ENCODE measurements at places on chromosomes 11 and 22.

DNA sequence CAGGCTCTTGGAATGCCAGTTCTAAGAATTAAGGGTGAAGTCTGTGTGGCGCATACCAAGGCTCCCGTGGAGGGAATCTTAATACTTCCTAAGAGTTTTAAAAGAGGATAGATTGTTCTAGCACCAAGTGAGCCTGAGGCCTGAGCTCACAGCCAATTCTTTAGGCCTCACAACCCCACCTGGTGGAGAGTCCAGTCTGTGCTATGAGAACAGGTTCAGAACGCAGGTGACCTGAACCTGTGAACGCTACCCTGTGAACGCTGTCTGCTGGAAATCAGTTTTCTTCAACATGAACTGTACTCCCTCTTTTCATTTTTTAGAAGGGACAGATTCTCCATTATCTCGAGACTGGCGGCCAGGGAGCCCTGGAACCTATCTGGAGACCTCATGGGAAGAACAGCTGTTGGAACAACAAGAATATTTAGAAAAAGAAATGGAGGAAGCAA, 43.2 kb upstream of the DLAT start:
- no peak for DNase-seq

- no peak for DNase-seq
Measured at GRCh38 chr11:103668859-103669258, 367.6 kb upstream of the DDI1 start.

DNA sequence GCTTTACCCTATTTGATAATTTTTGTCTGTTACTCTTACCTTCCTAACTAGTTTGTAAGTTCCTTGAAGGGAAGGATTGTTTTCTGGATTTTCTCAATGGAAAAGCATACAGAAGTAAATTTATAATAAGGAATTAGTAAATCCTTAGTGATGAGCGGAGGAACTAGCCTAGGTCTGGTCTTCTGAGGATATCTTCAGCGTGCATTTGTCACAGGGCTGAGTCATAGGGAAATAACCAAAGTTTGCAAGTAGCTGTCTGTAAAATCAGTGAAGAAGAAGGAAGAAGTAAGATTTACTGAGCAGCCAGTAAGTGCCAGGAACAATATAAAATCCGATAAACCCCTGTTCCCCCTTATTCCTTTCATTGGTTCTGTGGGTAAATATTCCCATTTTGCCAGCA, 162.7 kb upstream of the SORL1-AS1 start:
- DNase-seq: no peak

DNA sequence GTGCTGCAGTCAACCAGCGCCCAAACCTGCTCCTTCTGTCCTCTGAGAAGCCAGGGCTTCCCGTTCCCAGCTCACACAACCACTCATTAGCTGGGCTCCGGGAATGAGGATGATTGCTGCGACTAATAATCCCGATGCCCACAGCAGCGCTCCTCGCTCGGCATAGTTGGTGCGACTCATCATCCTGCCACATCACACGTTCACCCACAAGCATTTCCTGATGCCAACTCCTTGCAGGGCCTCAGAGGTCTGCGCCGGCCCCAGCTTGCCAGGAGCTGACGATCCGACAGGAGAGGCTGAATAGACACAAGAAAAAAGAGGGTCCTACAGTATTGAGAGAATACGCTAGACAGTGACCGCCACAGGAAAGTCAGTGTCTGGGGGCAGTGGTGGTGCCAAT, 10.6 kb upstream of the CSNK1E start:
- DNase-seq: no peak

GRCh38 chr22:31241200-31241599, 29.1 kb downstream of the LIMK2 start:
- DNase-seq: no peak

- no peak for DNase-seq
Measured at GRCh38 chr11:28654191-28654590, 546.0 kb downstream of the METTL15 start.

DNA sequence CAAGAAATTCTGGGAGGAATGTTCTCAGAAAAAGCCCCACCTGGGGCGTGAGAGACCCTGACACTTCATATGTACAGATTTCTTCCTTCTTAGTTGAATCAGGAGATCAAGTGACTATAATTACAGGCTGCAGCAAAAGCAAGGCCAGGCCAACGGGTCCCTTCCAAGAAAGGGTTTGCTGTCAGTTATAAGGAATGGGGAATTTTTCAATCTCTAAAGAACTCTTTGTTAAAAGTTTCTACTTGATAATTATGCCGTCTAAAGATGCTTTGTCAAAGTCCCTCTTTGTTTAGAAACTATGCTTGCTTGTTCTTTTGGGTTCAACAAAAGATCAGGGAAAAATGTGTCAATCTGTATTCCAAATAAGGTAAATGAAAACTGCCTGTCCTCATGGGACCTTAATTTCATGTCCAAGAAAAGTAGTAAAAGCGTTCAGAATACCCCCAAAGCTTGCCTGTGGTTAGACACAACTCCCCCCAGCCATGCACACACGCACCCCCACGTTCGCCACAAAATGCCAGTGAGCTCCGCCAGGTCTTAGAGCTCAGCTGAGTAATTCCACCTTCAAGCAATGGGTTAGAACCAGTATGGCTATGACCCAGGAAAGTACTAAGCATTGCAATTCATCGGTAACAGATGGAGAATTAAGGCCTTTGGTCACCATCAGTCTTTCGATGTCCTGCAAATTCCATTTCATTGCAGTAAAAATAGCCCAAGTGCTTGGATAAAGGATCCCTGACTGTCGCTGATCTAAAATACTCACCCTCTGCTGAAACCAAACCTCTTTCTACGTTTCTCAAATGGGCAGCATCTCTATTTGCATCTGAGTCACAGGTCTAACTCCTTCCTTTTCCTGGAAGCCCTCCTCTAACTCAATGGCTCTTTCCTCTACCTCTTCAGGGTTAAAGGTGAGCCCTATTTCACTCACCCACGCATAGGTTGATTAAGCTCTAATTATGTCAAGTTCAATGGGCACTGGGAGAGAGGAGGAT, 419.2 kb upstream of the SYN3 start:
- DNase-seq: no peak

DNA sequence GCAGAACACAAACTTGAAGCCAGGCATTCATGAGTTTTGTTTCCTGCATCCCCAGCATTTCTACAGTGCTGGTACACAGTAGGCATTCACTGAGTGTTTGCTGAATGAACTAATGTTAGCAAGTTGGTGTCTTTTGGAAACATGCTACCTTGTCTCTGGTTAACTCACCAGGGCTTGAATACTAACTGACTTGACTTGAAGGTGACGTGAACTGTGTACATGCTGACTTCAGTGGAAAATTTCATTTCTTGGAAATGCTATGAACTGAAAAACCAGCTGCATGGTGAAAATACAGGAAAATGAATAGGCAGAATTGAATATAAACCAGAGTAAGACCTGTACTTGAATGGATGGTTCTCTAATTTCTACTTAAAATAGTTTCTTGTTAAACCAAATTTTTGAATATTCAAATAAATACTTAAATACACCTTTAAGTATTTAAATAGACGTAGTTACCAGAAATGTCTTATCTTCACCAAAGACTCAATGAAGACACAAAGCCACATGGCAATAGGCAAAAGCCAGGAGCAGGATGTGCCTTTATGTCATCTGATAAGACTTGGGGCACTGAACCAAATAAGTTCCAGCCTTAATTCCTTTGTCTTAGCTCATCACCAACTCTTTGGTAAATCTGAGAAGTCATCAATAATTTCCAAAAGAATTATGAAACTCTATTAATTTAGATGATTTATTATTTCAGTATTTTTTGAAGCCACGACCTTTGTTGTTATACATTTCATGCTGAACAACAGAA, 39.7 kb upstream of the POU2AF2 start:
- no peak for DNase-seq

GRCh38 chr11:1326435-1327063, 17.1 kb upstream of the TOLLIP start:
- no peak for DNase-seq

DNA sequence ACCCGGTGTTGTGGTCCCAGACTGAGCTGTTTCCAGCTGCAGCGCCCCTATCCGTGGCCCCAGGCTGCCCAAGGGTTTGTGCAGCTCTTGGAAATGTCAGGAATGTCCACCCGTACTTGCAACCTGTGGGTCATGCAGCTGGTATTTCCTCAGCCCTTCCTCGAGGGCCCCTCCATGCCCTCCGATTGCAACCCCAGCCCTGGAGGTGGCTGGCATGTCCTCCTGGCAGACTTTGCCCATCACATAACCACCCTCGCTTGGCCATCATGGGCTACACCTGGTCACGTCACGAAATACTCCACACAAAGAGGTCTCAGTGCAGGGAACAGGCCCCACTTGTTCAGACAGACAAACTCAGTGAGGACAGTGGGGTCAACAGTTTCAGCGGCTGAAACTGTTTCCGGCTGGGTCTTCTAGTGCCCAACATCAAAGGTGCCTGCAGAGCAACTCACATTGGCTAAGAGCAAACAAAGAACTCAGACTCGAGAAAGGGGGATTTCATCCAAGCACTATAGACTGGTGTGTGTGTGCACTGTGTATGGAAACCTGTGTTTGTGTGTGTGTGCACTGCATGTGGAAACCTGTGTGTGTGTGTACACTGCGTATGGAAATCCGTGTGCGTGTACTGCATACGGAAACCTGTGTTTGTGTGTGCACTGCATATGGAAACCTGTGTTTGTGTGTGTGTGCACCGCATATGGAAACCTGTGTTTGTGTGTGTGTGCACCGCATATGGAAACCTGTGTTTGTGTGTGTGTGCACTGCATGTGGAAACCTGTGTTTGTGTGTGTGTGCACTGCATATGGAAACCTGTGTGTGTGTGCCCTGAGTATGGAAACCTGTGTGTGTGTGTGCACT, 72.8 kb upstream of the CCND1 start:
- DNase-seq: no peak

GRCh38 chr11:111378861-111379601, at the start of gene POU2AF1:
Gene POU2AF1, minus strand, starts transcription at chr11:111379275. Its CDS starts 98 bp downstream, at chr11:111379177.
- no peak for DNase-seq

- no peak for DNase-seq
Measured at GRCh38 chr11:85791409-85791990, 19.4 kb downstream of the SYTL2 start.

GRCh38 chr11:121769191-121769590, 316.4 kb upstream of the SORL1-AS1 start:
- no peak for DNase-seq

DNA sequence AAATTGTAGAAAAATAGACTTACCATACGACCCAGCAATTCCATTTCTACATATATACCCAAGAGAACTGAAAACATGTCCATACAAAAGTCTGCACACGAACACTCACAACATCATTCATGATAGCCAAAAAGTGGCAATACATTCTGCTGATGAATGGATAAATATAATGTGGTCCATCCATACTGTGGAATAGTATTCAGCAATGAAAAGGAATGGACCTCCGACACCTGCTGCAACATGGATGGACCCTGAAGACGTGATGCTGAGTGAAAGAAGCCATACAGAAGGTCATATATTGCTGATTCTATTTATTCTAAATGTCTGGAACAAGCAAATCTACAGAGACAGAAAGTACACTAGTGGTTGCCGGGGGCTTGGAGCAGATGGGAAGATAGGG, 19.2 kb downstream of the CPT1A start:
- DNase-seq: no peak

- no peak for DNase-seq
Measured at GRCh38 chr22:38744981-38745380, 10.8 kb downstream of the SUN2 start.

- no peak for DNase-seq
Measured at GRCh38 chr11:110425751-110426545, 3.8 kb upstream of the FDX1 start.

DNA sequence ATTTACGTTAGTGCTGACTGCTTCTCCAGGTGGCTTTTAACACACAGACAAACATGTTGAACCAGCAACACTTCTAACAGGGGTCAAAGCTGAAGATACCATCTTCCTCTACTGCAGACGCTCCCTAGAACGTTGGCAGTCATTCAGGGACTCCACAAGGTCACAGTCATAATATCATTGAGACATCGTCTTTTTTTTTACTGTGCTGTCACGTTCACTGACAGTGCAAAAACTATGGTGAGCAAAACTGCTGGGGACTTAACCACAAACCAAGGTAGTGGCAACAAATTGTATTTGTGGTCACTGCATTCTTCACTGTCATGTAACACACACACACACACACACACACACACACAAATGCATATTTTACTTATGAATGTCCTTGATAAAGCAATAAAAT, 244.9 kb downstream of the CASP12 start:
- DNase-seq: no peak

DNA sequence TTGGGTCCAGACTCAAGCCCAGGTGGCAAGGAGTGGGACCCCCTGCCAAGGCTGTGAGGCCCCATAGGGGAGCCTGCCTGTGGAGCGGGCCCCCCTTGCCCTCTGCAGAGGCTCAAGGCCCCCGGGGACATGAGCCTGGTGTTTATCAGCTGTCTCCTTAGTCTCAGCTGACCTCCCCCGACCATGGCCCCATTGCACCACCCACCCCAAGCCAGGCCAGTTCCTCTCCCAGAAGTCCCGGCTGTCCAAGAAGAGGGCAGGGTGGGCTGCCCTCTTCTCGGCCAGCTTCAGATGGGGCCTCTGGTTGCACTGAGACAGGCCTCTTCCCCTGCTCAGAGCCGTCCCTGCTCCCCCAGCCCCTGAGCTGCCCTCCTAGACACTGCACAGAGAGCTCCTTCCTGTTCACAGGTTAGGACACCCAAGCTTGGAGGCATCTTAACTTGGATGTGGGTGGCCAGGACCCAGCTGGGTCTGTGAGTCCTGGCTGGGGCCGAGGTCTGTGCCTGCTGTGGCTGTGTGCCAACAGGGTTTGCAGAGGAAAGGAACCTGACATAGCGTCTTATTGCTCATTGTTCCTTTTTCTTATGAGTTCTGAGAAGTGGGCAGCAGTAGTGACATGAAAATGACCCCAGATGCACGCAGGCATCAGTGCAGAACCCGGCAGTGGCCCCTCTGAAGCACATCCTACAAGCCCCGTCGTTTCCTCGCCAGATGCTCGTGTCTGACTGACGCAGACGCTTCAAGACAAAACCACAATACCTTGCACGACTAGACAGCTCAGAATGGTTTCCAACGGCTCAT, 5.4 kb downstream of the TRABD start:
- DNase-seq: no peak

- no peak for DNase-seq
Measured at GRCh38 chr22:26953012-26953883, 295.9 kb downstream of the MIAT start.

- DNase-seq: no peak
Measured at GRCh38 chr11:63879598-63880402, 37.2 kb downstream of the RCOR2 start.

DNA sequence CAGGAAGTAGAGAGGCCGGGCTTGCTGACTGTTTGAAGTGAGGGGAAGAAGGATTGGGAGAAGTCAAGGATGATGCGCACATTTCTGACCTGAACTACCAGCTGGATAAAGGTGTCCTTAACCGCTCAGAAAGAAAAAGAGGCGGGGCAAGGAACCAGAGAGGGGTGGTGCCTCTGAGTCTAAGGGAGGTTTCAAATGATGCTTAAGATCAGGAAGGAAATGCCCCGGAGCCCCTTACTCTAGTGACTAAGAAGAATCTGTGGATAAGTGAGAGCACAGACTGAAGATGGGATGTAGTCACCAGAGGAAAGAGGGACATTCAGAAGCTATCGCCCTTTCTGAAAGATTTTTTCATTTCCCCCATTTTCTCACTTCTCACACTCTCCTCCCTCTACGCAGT, 12.7 kb downstream of the DCHS1 start:
- no peak for DNase-seq

All from iPS DF 19.7 (cell line).